ENCODE measurements at places on chromosomes 12 and 14.

- no peak overlapping the region for H3K27ac ChIP-seq
- H3K36me3 ChIP-seq = no peaks in the 10 kb centered on the region
- DNase-seq = no peak
- no peaks in the 10 kb centered on the region for H3K4me1 ChIP-seq
Observed at GRCh38 chr12:108475396-108475795, 39.7 kb upstream of the FICD start.

DNA sequence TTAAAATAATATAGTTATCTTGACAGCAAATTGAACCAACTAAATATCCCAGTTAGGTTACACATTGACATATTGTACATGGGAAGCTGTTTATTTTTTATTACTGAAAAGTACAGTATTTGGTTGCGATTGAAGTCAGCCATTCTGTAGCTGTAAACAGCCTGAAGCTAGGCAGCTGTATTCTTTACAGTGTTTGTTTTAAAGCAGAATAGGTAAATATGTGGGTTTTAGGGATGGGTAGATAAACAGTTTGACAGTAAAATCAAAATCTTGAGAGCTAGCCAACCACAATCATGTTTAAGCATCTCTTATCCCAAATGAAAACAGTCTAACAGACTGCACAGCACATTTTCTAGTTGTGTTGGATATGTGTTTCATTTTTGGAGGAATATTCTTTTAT, 45.7 kb downstream of the TTC6 start:
- no peak overlapping the region for H3K4me3 ChIP-seq
- H3K27me3 ChIP-seq = no peaks in the 10 kb centered on the region
- no peak for DNase-seq
- H3K27ac ChIP-seq = no peak overlapping the region
- H3K36me3 ChIP-seq = no peaks in the 10 kb centered on the region

GRCh38 chr12:61654698-61655097, 605.5 kb upstream of the USP15 start:
- no peak overlapping the region for H3K27ac ChIP-seq
- H3K4me1 ChIP-seq = no peaks in the 10 kb centered on the region
- H3K27me3 ChIP-seq = no peaks in the 10 kb centered on the region
- H3K4me3 ChIP-seq = no peak overlapping the region
- peak; percentile 52 for DNase-seq

GRCh38 chr12:53065975-53066931, 12.9 kb downstream of the SPRYD3 start:
- H3K27me3 ChIP-seq = no peaks in the 10 kb centered on the region
- H3K27ac ChIP-seq = no peak overlapping the region
- H3K4me1 ChIP-seq = peaks cover 1% of the 10 kb centered on the region
- peak; percentile 79 for DNase-seq

DNA sequence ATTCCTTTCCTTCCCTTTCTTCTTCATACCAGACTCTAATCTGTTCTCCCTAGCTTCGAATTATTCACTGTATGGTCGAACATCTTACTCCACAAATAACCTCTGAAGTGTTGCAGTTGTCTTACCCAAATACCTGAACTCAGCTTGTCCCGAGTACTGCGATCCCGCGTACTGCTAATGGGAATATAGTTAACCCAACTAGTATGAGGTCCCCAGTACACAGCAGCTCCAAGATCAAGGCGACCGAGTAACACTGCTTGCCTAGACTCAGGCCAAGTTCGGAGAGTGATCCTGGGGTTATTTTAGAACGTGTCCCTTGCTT, 462 bp upstream of the ETNK1 start:
- no peak for DNase-seq
- H3K4me3 ChIP-seq = peak overlapping the region; percentile 73
- H3K36me3 ChIP-seq = no peaks in the 10 kb centered on the region
- peak overlapping the region; percentile 96 for H3K27ac ChIP-seq
- no peaks in the 10 kb centered on the region for H3K27me3 ChIP-seq
- H3K4me1 ChIP-seq = peaks cover 14% of the 10 kb centered on the region
